HFFc6 (cell line): ENCODE measurements at places on chromosomes 3 and 15. TPM values are rescaled to one million over a fixed set of nuclear protein-coding genes. Genes with fewer than 3 reads are reported as not detected.

DNA sequence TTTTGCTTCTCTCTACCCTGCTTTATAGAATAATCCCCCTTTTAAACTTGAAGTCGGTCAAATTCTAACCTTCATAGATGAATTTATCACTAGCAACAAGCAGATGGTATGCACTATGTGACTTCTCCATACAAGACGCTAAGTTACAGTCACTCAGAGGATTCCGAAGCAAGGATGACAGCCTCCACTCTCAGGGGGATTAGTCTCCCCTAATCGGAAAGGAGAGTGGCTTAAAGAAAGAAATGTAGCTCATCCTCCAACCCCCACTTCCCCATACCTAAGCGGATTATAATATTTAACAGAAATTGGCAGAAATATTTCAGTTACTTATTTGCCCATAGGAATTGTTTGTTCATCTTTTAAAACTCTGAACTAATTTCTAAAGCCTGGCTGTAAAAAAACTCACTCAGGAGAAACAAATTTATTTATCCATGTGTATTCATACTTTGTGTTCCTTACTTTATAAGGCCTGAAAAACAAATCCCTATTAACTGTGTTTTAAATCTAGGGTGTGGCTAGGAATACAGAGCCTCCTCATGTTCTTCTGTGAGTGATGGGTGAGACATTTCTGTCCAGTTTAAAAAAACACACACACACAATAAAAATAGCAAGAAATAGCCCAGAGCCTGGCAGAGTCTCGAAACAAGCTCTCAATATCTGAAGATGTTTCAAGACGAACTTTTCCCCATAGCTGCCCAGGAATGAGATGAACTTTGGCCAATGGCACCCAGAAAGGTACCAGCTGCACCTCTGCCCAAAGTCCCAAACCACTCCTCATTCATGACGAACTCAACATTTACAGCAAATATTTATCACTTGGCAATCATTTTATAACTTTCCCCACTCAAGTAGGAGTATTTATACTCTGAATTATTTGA, 18.7 kb downstream of the SIAH2 start:
- H3K27ac ChIP-seq = peak overlapping the region; percentile 61
- H3K4me1 ChIP-seq = peaks cover 50% of the 10 kb centered on the region
- DNase-seq = no peak
- H3K27me3 ChIP-seq = peaks cover 2% of the 10 kb centered on the region
- peak overlapping the region; percentile 2; the same call in 1 of the 2 replicates for H3K4me3 ChIP-seq

- H3K4me1 ChIP-seq = peaks cover 41% of the 10 kb centered on the region
- DNase-seq = no peak
- H3K27me3 ChIP-seq = peaks cover 2% of the 10 kb centered on the region; the same call in 1 of the 2 replicates
These were observed 165.4 kb upstream of the TOPAZ1 start for GRCh38 chr3:44076221-44076829.

The TRPM1 gene
- 0.16 TPM in 1 of 3 replicates, not detected in the others for total RNA-seq

- DNase-seq = no peak
- peaks cover 12% of the 10 kb centered on the region for H3K4me1 ChIP-seq
- H3K4me3 ChIP-seq = no peak overlapping the region
- H3K36me3 ChIP-seq = no peaks in the 10 kb centered on the region
- peaks cover 65% of the 10 kb centered on the region for H3K27me3 ChIP-seq
These were observed 106.2 kb upstream of the PRR20G start for GRCh38 chr3:127394031-127394430.

DNA sequence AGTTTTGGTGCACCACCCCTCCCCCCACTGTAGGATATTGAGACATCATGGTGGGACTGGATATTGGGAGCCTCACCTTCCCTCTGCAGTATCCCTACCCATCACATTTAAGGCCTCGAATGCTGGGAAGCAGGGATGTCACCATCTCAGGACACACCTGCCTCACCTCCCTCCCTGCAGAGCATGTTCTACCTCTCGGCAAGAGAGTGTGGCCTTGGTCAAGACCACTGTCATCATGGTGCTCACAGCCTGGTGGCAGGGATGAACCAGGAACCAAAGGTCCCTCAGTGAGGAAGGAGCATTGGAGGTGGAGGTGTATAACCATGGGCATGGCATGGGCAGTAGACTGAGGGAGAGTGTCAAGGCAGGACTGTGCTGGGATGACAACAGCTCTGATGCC, 104.8 kb downstream of the CORO2B start:
- H3K4me3 ChIP-seq = no peak overlapping the region
- H3K4me1 ChIP-seq = peaks cover 7% of the 10 kb centered on the region
- DNase-seq = no peak
- H3K27ac ChIP-seq = no peak overlapping the region
- H3K27me3 ChIP-seq = no peaks in the 10 kb centered on the region; the same call in 1 of the 2 replicates
- H3K36me3 ChIP-seq = no peaks in the 10 kb centered on the region

The ACTRT3 gene
- 1.5 to 3.6 TPM (median 3.5 TPM) in 3 replicates for total RNA-seq

- no peak for DNase-seq
- H3K4me1 ChIP-seq = peaks cover 29% of the 10 kb centered on the region
- H3K27me3 ChIP-seq = peaks cover 13% of the 10 kb centered on the region
These were observed 43.5 kb upstream of the RNU6-1 start for GRCh38 chr15:67883234-67883773.

The C3orf22 gene
- not detected in 3 replicates for total RNA-seq

The PPIB gene
- total RNA-seq = 1,056 and 1,283 TPM in 2 replicates

The MAPK6 gene
- total RNA-seq = 46.2 to 52.5 TPM (median 49.5 TPM) in 3 replicates

- peaks cover 8% of the 10 kb centered on the region for H3K27me3 ChIP-seq
- no peaks in the 10 kb centered on the region for H3K4me1 ChIP-seq
- no peak for DNase-seq
- no peak overlapping the region for H3K4me3 ChIP-seq
- no peaks in the 10 kb centered on the region for H3K36me3 ChIP-seq
These were observed 125.9 kb upstream of the C15orf61 start for GRCh38 chr15:67394873-67395639.

DNA sequence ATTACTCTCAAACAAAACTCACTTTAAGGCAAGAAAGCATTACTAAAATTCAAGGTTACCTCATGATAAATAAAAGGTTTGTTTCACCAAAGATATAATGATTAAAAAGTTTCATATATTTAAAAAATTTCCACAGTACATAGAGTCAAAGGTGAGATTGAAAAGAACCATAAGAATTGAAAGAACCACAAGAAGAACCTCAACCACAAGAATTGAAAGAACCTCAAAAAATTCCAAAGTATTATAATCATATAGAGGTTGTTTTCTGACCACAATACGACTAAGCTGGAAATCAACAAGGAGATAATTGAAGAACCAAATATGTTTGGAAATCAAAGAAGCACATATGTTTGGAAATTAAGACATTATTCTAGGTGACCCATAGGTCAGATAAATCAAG, 52.7 kb downstream of the SLC25A36 start:
- peaks cover 2% of the 10 kb centered on the region for H3K27me3 ChIP-seq
- no peaks in the 10 kb centered on the region for H3K36me3 ChIP-seq
- H3K27ac ChIP-seq = no peak overlapping the region
- H3K4me1 ChIP-seq = peaks cover 9% of the 10 kb centered on the region; the same call in 1 of the 2 replicates
- H3K4me3 ChIP-seq = no peak overlapping the region

DNA sequence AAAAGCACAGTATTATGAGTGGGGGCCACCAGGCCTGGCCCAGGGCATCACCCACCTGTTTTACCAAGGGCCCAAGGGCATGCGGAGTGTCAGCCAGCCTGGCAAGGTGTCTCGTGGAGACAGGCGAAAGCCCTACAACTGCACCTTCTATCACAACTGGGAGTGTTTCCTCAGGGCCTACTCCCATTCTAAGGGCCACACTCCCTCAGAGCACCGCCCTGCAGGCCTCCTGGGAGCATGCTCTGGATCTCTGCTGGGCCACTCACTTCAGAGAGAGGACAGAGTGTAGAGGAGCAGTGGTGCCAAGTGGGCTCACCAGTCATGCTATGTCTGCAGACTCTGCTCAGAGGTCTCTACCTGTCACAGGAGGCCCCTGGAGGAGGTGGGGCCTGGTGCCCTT, 21.2 kb upstream of the CLK3 start:
- no peak overlapping the region for H3K27ac ChIP-seq
- no peaks in the 10 kb centered on the region for H3K27me3 ChIP-seq
- H3K4me1 ChIP-seq = peaks cover 23% of the 10 kb centered on the region
- no peak overlapping the region for H3K4me3 ChIP-seq
- no peaks in the 10 kb centered on the region; the same call in 1 of the 2 replicates for H3K36me3 ChIP-seq

The UBL7 gene
- 54.8 to 63.2 TPM (median 62.2 TPM) in 3 replicates for total RNA-seq

The FAM219B gene
- 43.4 to 69.2 TPM (median 61.4 TPM) in 3 replicates for total RNA-seq

DNA sequence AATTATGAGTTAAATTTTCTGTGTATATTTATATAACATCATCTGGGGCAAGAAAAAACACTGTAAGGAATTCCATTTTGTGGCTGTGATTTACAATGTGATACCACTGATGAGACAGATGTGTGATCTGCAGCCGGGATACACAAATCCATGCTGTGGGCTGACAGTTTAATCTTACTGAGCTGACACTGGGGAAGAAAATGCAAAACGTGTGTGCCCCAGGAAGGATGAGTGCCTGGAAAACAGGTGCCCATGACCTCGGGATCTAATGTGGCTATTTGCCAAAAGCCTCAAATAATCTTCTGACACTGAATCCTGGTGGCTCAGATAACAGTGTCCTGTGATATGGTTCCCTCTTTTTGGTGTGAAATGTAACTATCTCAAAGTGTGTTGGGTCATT, 10.5 kb downstream of the MYRIP start:
- no peak for DNase-seq
- H3K27me3 ChIP-seq = peaks cover 3% of the 10 kb centered on the region; the same call in 1 of the 2 replicates
- no peaks in the 10 kb centered on the region for H3K36me3 ChIP-seq
- no peak overlapping the region for H3K4me3 ChIP-seq

- H3K4me1 ChIP-seq = peaks cover 23% of the 10 kb centered on the region
- DNase-seq = no peak
- no peak overlapping the region for H3K27ac ChIP-seq
- H3K36me3 ChIP-seq = peaks cover 31% of the 10 kb centered on the region
These were observed 93.1 kb upstream of the PLXND1 start for GRCh38 chr3:129699612-129700011.

The DUOX1 gene
- total RNA-seq = 0.12 to 0.16 TPM in 2 of 3 replicates, not detected in the other

DNA sequence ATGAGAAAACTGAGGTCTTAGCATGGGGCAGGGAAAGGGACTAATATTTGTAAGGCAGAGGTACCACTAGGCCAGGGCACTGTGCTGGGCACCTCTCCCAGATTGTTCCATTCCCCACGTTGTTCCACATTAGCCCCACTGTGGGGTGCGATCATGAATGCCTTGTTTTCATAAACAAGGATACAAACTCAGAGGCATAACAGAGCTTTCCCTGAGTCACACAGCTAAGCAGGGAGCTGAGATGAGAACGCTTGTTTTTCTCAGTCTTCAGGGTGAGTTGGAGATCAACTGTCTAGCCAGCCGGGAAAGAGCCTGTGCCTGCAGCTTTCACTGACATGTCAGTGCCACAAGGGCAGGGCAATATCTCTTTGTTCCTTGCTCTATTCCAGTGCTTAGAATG, 47.9 kb upstream of the ITGA11 start:
- peaks cover 21% of the 10 kb centered on the region for H3K4me1 ChIP-seq
- H3K27ac ChIP-seq = no peak overlapping the region
- DNase-seq = no peak
- H3K27me3 ChIP-seq = peaks cover 32% of the 10 kb centered on the region
- H3K4me3 ChIP-seq = no peak overlapping the region

DNA sequence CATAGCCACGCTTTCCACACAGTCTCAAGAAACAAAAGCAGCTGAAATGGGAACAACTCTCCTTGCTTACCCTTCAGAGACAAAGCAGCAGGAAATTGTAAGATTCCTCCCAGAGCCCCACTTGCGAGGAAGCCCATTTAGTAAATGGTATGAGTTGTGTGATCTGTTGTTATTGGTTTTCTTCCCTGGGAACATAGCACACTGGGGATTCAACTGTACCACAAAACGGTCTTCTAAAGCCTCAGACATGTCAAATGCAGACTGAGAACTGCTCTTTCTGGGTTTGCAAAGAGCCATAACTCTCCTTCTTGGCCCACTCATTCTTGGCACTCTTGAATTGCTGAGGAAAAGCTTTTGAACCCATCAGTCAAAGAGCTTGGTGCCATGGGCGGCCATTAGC, 101.0 kb upstream of the COL8A1 start:
- H3K27me3 ChIP-seq = no peaks in the 10 kb centered on the region
- H3K36me3 ChIP-seq = no peaks in the 10 kb centered on the region
- H3K4me1 ChIP-seq = peaks cover 27% of the 10 kb centered on the region
- no peak overlapping the region for H3K27ac ChIP-seq
- DNase-seq = no peak

- H3K36me3 ChIP-seq = no peaks in the 10 kb centered on the region
- H3K27me3 ChIP-seq = peaks cover 6% of the 10 kb centered on the region
- H3K4me1 ChIP-seq = peaks cover 10% of the 10 kb centered on the region
These were observed 27.0 kb downstream of the C2CD4A start for GRCh38 chr15:62093809-62094208.

DNA sequence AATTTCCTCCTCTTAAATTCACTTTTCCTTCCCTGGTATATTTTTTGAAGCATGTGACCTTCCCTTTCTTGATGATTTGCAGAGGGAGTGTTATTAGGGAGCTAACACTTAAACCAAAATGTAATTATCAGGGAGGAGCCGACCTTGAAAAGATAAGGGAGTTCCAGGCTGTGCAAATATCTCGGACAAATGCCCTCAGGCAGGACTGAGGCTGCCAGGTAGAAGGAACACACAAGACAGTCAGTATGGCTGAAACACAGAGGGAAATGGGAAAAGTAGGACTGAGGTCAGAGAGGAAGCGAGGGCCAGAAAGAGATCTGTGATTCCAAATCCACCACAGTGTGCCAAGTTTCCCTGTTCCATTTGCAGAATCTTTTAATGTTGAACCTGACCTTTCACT, 221.0 kb downstream of the CNTN3 start:
- H3K4me3 ChIP-seq = no peak overlapping the region
- no peak for DNase-seq
- no peak overlapping the region for H3K27ac ChIP-seq
- no peaks in the 10 kb centered on the region for H3K27me3 ChIP-seq
- H3K4me1 ChIP-seq = peaks cover 17% of the 10 kb centered on the region

- no peak for DNase-seq
- no peak overlapping the region for H3K4me3 ChIP-seq
- no peaks in the 10 kb centered on the region for H3K36me3 ChIP-seq
These were observed 73.1 kb downstream of the USF3 start for GRCh38 chr3:113623324-113623723.

The PARP15 gene
- total RNA-seq = not detected in 3 replicates

GRCh38 chr3:65288776-65289175, 601.0 kb upstream of the ADAMTS9 start:
- no peak for DNase-seq
- H3K36me3 ChIP-seq = no peaks in the 10 kb centered on the region
- H3K4me3 ChIP-seq = no peak overlapping the region
- H3K4me1 ChIP-seq = no peaks in the 10 kb centered on the region

DNA sequence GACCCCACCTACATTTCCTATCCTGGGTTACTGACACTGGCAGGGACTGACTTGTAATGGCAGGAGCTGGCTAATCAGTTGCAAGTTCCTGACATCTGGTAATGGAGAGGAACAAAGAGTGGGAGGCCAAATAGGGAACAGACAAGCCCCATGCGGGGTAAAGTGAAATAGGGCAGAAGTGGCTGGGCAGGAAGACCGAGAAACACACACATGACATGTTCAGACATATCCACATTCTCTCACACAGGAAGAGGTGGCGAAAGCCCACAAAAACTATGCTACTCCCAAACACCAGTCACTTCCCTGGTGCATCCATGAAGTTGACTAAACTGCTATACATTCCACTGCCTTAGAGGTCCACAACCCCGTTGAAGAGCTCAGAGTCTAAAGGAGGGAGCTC, 394.1 kb upstream of the TBL1XR1 start:
- H3K36me3 ChIP-seq = peaks cover 3% of the 10 kb centered on the region; the same call in 1 of the 2 replicates
- peaks cover 78% of the 10 kb centered on the region for H3K4me1 ChIP-seq
- H3K27ac ChIP-seq = peak overlapping the region; percentile 44; the same call in 1 of the 2 replicates
- H3K4me3 ChIP-seq = no peak overlapping the region
- no peaks in the 10 kb centered on the region; the same call in 1 of the 2 replicates for H3K27me3 ChIP-seq
- no peak for DNase-seq
